ENCODE measurements at places on chromosomes 1 and 21.

GRCh38 chr1:157307491-157307890, 169.3 kb upstream of the ETV3 start:
- H3K36me3 ChIP-seq, result no peaks in the 10 kb centered on the region
- peak; percentile 25 for DNase-seq
- H3K4me3 ChIP-seq, result no peak overlapping the region
- no peak overlapping the region for H3K27ac ChIP-seq
- H3K27me3 ChIP-seq, result no peaks in the 10 kb centered on the region

GRCh38 chr1:21514245-21514644, 5.0 kb downstream of the ALPL start:
- peaks cover 22% of the 10 kb centered on the region for H3K4me1 ChIP-seq
- no peak overlapping the region for H3K4me3 ChIP-seq
- H3K36me3 ChIP-seq, result no peaks in the 10 kb centered on the region
- H3K27me3 ChIP-seq, result no peaks in the 10 kb centered on the region
- DNase-seq, result peak; percentile 56

DNA sequence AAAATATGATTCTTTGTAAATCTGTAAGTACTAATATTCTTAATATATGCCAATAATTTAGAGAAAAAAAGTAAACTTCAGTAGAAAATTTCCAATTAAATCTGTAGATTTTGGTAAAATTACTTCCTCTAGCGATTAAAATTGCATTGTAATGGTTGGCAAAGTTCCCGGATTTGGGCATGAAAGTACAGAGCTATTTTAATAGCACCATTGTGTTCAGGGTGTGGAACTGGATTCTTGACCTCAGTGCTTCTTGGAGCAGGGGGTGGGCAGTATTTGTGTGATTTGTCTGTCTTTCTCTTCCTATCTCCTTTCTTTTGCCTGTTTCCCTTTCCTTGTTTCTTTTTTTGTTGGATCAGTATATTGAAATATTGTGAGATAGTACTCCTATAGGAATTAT, 72.1 kb downstream of the DNM3 start:
- no peaks in the 10 kb centered on the region for H3K4me1 ChIP-seq
- DNase-seq, result no peak
- no peaks in the 10 kb centered on the region for H3K36me3 ChIP-seq
- H3K27me3 ChIP-seq, result no peaks in the 10 kb centered on the region

GRCh38 chr1:44842862-44843655, at the start of gene PTCH2:
Gene PTCH2 (minus strand): TSS chr1:44843253. CDS start chr1:44842932, 321 bp downstream.
- no peaks in the 10 kb centered on the region for H3K4me1 ChIP-seq
- H3K4me3 ChIP-seq, result peak within 1 kb of the TSS; percentile 47
- DNase-seq, result no peak
- H3K27ac ChIP-seq, result no peak within 1 kb of the TSS

DNA sequence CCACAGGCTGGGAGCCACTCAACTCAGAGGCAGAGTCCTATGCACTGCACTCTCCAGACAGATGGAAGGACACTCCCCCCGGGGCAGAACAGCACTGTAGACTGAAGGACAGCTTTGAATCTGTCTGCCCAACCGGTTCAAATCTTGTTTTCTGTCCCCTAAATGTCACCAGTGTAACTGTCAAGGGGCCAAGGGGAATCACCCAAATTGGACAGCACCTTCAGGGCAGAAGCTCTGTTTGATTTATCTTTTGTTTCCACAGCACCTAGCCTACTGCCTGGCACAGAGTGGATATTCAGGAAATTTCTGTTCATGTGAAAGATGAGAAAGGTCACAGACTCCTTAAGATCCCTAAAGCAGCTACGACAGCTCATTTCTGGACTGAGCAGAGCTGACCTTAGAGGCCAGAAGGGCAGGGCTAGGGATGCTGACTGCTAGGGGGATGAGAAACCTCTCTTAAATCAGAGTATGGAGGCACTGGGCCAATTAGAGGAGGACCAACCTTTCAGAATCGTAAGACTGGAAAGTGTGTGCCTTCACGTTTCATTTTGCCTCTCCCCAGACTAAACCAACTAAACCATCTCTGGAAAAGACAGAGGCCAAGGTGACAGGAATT, 41.0 kb downstream of the ITPKB start:
- H3K36me3 ChIP-seq, result peaks cover 1% of the 10 kb centered on the region
- no peaks in the 10 kb centered on the region for H3K27me3 ChIP-seq
- no peak for DNase-seq

DNA sequence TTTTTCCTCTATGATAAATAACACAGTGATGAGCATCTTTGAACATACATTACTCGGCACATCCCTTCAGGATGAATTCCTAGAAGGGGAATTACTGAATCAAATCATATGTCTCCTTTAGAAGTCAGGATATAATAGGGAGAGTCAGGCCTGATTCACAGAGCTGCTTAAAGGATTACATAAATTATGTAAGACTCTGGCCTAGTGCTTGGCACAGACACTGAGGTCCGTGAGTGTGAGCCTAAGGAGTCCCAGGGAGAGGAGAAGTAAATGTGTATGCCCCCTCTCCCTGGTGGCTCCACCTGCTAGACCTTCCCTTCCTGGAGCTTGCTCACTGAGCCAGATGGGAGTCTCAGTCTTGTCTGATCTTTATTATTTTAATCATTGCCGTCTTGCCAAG, 8.6 kb upstream of the FOXE3 start:
- no peaks in the 10 kb centered on the region for H3K4me1 ChIP-seq
- H3K4me3 ChIP-seq, result no peak overlapping the region
- H3K27me3 ChIP-seq, result peaks cover 1% of the 10 kb centered on the region
- H3K36me3 ChIP-seq, result no peaks in the 10 kb centered on the region

DNA sequence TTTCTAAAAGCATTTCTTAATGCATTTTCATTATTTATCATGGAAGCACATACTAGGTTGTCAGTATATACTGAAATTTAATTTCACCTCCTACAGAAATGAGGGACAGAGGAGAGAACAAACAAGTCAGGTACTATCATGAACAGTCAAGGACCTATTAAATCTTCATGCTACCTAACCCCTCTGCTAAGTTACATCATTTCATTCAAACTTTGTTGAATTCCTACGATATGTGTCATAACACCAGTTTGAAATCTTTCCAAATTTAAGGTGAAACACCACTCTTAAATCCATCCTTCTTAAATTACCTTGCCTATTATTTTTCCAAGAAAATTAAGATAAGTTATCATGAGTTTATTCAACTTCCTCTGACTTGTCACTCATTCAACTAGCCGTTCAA, 78.9 kb downstream of the DENND1B start:
- H3K27ac ChIP-seq, result no peak overlapping the region
- H3K36me3 ChIP-seq, result no peaks in the 10 kb centered on the region
- no peak overlapping the region for H3K4me3 ChIP-seq
- no peaks in the 10 kb centered on the region for H3K27me3 ChIP-seq

GRCh38 chr1:4407851-4408250, 246.6 kb upstream of the AJAP1 start:
- no peak overlapping the region for H3K27ac ChIP-seq
- H3K36me3 ChIP-seq, result no peaks in the 10 kb centered on the region
- no peak overlapping the region for H3K4me3 ChIP-seq
- H3K4me1 ChIP-seq, result no peaks in the 10 kb centered on the region

DNA sequence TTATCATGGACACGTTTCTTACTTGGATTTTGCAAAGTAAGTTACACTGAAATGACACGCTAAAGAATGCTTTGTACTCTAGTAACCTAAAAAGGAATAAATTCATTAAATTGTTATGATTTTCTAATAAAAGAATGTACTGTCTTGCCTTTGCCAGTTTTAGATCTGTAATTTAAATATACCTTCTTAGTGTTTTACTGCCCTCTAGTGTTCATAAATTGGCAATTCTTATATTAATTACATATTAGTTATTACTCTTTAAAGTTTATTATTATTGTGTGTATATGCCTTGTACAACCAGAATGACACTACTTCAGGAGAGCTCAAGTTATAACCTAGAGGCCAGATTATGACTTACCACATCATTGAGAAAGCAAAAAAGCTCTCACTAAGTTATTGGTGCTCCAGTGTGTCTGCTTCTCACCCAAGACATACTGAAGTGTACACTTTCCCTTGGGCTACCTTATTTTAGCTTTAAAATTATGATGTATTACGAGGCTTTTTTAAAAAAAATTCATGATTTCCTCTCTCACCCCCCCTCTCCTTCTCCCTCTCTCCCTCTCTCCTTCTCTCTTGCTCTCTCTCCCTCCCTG, 169.9 kb downstream of the HS2ST1 start:
- H3K4me1 ChIP-seq, result peaks cover 3% of the 10 kb centered on the region
- H3K27ac ChIP-seq, result no peak overlapping the region
- no peak for DNase-seq

DNA sequence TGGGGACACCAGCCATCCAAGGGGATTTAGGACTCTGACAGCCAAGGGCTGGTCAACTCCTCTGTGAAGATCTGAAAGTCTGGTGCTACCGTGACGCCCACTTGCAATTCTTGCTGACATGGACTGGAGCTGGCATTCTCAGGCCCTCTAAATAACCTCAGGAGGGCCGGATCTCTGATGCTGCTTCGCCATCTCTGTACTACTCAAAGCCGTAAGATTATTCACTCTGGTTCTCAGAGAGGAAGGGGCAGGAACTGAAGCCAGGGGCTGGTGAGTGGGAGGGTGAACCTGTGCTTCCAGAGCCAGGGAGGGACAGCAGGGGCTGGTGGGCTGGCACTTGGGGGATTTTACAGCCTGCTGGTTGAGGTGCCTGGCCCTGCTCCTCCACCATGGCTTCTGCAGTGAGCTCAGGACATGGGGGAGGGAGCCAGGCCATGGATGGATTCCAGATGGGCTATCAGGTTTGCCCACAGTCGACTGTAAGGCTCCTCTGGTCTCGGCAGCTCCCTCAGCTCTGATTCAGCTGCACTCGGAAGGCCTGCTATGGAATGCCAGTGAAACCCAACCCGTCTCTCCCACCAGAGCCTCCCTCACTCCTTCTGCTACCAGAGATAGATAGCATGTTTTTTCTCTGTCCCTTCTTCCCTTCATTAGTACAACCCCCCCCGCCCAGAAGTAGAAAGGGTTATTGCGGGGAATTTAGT, 84.5 kb downstream of the PLXNA2 start:
- no peaks in the 10 kb centered on the region for H3K36me3 ChIP-seq
- no peak for DNase-seq
- no peaks in the 10 kb centered on the region for H3K27me3 ChIP-seq
- H3K4me3 ChIP-seq, result no peak overlapping the region
- H3K27ac ChIP-seq, result no peak overlapping the region

- DNase-seq, result no peak
- H3K27me3 ChIP-seq, result peaks cover 10% of the 10 kb centered on the region
- H3K4me1 ChIP-seq, result no peaks in the 10 kb centered on the region
Observed at GRCh38 chr1:115838431-115839028, 2.4 kb downstream of the NHLH2 start.

GRCh38 chr1:26530895-26531598, 1.5 kb downstream of the RPS6KA1 start:
- peaks cover 22% of the 10 kb centered on the region for H3K4me1 ChIP-seq
- peak overlapping the region; percentile 57 for H3K27ac ChIP-seq
- DNase-seq, result no peak
- H3K27me3 ChIP-seq, result no peaks in the 10 kb centered on the region
- H3K36me3 ChIP-seq, result no peaks in the 10 kb centered on the region

GRCh38 chr1:45969866-45970265, 162.6 kb downstream of the PIK3R3 start:
- no peaks in the 10 kb centered on the region for H3K27me3 ChIP-seq
- no peak overlapping the region for H3K27ac ChIP-seq
- no peaks in the 10 kb centered on the region for H3K4me1 ChIP-seq
- DNase-seq, result no peak
- H3K4me3 ChIP-seq, result no peak overlapping the region
- H3K36me3 ChIP-seq, result no peaks in the 10 kb centered on the region

- DNase-seq, result no peak
- no peaks in the 10 kb centered on the region for H3K4me1 ChIP-seq
- no peaks in the 10 kb centered on the region for H3K36me3 ChIP-seq
- no peak overlapping the region for H3K27ac ChIP-seq
- H3K27me3 ChIP-seq, result no peaks in the 10 kb centered on the region
Observed at GRCh38 chr1:247118946-247119446, 14.8 kb upstream of the ZNF669 start.

DNA sequence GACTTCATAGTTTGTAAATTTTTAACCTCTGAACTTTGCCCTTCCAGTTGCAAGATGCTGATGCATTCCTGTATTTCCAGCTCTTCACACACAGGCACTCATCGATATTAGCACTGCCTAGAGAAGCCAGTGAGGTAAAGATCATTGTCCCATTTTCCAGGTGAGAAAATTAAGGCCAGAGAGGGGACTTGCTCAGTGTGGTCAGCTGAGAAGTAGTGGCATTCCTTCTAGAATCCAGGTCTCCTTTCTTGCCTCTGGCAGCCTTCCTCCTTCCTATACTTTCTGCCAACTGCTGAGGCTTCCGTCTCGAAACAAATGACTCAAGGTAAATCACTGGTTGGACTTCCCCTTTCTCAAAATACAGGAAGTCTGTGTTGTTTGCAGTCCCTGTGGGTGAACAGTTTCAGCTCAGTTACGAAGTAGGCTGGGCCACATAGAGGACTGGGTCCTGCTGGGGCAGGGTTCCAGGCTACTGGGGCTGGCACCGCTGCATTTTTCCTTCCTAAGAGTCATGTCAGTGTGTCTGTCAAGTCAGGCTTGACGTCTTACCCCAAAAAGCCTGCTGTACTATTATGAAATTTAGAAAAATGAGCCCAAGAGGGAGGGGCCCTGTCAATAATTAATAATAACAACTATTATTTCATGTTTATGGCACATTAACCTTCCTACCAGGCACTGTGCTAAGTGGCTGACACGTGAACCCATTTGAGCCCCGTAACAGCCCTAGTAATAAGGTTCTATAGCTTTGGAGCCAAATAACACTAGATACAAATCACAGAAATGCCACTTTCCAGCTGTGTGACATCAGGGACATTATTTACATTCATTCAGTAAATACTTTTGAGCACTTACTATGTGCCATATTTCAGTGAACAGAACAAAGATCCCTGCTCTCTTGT, 16.6 kb upstream of the RNF19B start:
- no peaks in the 10 kb centered on the region for H3K27me3 ChIP-seq
- peak overlapping the region; percentile 98 for H3K27ac ChIP-seq
- DNase-seq, result peak; percentile 92
- peaks cover 52% of the 10 kb centered on the region for H3K4me1 ChIP-seq
- H3K4me3 ChIP-seq, result peak overlapping the region; percentile 54

GRCh38 chr21:31931644-31932469, 59.0 kb downstream of the HUNK start:
- no peaks in the 10 kb centered on the region for H3K4me1 ChIP-seq
- H3K27ac ChIP-seq, result no peak overlapping the region
- no peaks in the 10 kb centered on the region for H3K27me3 ChIP-seq
- H3K36me3 ChIP-seq, result no peaks in the 10 kb centered on the region
- no peak overlapping the region for H3K4me3 ChIP-seq
